Lower leg skin (tissue), 4 donors: ENCODE measurements at places on chromosomes 5 and 9. TPM values are rescaled to one million over a fixed set of nuclear protein-coding genes. Genes with fewer than 3 reads are reported as not detected.
A peak's percentile ranks its signal among the peaks of the same experiment; 100 is the strongest.

EIF4E1B gene
- not detected for total RNA-seq

TLX3 gene
- not detected for total RNA-seq

GRCh38 chr9:136190237-136190601, 14.7 kb downstream of the LHX3 start:
- DNase-seq = no peak

GRCh38 chr9:111857555-111858211, 38.9 kb upstream of the UGCG start:
- no peak for DNase-seq

GRCh38 chr5:172984244-172984953, 828 bp downstream of the ATP6V0E1 start:
- DNase-seq = peak; percentile 81

- no peak for DNase-seq
Observed at GRCh38 chr5:175698401-175699115, 40.7 kb downstream of the HRH2 start.

DNA sequence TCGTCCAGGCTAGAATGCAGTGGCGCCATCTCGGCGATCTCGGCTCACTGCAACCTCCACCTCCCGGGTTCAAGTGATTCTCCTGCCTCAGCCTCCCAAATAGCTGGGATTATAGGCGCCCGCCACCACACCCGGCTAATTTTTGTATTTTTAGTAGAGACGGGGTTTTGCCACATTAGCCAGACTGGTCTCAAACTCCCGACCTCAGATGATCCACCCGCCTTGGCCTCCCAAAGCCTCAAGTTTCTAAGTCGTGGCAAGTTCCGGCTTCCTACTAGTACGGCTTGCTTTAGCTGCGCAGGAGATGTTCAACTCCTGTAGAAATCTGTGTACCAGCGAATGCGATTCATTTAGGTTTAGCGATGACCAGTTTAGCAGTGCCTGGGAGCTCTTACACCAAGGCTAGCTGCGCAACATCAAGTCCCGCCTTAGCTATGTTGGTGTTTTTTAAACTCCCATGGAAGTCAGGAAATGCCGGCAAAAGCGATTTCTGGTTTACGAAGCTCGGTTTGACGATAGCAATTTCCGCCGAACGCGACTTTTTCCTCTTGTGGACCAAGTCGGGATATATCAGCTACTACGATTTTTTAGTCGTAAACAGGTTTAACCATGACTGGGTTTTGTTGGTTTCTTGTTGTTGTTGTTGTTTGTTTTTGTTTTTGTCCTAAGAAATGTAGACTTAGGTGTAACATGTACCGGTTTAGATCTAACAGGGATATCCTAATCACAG, 46.4 kb downstream of the ANXA2R start:
- DNase-seq = peak; percentile 30

- DNase-seq = no peak
Observed at GRCh38 chr9:14258156-14258555, 55.8 kb downstream of the NFIB start.

DNA sequence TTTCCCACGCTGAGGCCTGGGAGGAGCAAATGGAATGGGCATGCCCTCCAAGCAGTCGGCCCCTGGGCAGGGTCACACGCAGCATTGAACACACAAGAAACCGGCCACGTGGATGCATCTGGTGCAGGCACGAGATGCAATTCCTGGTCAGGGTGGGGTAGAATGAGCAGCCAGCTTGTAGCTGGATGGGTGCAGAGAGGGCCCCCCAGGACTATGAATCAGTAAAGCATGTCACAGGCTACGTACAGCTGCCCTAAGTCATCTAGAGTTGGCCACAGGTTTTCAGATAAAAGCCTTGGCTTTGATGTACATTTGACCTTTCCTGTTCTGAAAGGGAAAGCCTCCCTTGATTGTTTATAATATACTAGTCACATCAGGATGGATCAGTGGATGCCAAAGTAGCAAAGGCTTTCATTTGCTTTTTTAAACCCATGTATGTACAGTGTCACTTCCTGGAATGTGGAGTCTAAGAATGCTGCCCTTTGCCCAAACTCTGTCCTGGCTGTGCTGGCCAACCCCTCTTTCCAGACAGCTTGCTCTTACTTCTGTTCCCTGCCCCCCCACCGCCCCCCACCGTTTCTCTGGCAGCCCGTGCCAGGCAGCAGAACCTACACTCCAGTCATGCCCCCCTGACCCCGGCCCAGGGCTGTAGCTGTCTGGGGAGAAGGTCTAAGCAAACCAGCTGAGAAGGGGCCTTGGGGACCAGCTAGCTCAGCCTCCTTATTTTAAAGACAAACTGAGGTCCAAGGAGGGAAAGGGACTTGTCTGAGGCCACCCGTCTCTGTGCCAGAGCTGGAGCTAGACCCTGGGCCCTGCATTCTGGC, 169.2 kb downstream of the HSPA4 start:
- DNase-seq = peak; percentile 75

- peak; percentile 79 for DNase-seq
Observed at GRCh38 chr5:181052672-181053487, 12.8 kb downstream of the BTNL9 start.

GRCh38 chr9:22142671-22143070, 133.6 kb upstream of the CDKN2B start:
- DNase-seq = no peak

GRCh38 chr9:133932181-133932580, 59.9 kb downstream of the VAV2 start:
- DNase-seq = no peak

GRCh38 chr9:114913217-114913616, 17.2 kb downstream of the TNFSF8 start:
- no peak for DNase-seq

GRCh38 chr5:115586525-115587146, 15.6 kb downstream of the TICAM2 start:
- no peak for DNase-seq

DNA sequence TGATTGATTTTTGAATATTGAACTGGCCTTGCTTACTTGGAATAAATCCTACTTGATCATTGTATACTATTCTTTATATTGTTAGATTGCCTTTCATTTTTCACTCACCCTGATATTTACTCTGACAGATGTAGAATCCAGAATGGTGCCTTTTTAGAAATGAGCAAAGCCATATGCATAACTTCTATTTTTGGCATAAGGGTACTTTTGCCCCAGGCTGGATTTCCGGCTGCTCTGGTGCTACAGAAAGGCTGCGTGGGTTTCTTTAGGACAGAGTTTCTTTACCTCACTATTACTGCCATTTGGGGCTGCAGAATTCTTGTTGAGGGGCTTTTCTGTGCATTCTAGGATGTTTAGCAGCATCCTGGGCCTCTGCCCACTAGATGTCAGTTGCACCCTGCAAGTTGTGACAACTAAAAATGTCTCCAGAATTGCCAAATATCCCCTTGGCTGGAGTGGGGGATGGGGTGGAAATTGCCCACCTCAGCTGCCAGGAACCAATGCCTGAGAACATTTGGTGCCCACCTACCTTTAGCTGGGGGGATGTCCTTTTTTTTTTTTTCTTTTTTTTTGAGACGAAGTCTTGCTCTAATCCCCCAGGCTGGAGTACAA, 50.1 kb downstream of the SLC36A1 start:
- DNase-seq = no peak

C5orf52 gene
- not detected for total RNA-seq

GRCh38 chr9:132409828-132410528, at the start of gene CFAP77:
TSS of gene CFAP77 (plus strand) at chr9:132410211. CDS start at chr9:132410272, 61 bp downstream.
- no peak for DNase-seq

DNA sequence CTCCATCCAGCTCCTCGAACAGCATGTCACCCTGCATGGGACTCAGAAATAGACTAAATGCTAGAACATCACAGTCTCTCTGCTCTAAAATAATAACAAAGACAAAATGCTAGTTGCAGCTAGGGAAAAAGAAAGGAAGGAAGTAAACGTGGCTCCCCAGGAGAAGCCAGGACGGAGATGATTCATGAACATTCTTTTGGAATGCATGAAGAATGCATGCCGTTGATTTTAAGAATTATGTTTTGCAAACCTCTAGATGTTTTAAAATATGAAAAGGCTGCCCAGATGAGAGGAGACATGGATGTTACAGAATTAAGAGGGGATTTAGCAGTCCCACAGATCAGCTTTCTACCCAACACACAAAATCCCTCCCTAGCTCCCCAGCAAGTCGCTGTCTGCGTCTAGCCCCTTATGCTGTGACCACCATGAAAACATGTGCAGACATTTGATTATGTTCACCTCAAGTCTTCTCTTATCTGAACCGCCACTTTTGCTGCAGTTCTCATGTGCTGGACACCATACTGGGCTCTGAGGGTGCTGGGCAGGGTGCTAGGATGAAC, 139.4 kb upstream of the LMX1B start:
- DNase-seq = no peak

- no peak for DNase-seq
Observed at GRCh38 chr9:81032030-81032572, 657.2 kb downstream of the TLE1 start.

- no peak for DNase-seq
Observed at GRCh38 chr9:99895510-99895909, 10.9 kb upstream of the STX17 start.
